Posterior cingulate gyrus (tissue), 11 donors: ENCODE measurements at places on chromosomes 16 and 17.

DNA sequence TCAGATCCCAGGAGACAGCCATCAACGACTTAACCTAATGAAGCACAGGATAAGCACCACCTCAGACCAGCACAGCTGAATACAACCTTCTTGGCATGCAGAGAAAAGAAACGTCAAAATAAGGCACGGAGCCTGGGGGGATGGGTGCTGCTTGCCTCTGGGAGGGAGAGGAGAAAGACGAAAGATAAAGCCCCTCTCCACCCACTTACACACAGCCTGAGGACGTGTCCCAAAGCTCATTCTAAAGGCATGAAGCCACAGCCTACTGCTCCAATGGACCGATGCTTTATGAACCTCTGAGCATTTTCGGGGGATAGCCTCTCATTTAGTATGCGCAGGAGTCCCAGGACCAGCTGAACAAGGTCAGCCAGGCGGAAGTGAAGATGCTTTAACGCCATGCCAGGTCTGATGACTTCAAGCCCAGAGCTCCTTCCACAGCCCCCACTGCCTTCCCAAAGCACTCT lies 31.1 kb downstream of the ST3GAL2 start:
- DNase-seq, result no peak

GRCh38 chr16:56102183-56102686 lies 89.1 kb upstream of the GNAO1 start:
- peak; percentile 54 for DNase-seq

DNA sequence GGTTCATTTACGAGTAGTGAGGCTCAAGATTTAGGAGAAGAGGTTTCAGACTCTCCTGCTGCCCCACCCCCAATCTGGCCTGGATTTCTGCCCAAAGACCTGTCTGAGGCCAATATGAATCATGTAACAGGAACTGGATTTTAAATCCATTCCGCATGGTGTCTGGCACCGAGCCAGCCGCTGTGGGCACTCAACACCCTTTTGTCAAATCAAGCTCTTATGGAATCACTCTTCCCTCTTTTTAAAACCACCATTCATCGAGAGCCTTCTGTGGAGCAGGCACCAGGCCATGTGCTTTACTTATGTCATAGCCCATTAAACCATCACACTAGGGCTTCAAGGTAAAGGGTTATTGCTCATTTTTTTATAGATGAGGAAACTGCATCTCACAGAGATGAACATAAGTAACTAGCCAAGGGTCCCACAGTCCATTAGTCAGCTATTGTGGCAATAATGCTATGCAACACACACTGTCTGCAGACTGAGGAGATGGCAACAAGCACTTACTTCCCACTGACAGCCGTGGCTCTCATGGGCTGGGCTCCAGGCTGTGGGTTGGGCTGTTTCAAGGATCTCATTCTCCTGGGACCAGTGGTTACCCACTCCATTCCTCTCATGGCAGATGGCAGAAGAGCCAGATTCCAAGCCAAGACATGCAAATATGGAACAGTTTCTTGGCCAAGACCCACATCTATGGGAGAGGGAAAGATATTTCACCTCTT lies 93.6 kb downstream of the WSCD1 start:
- DNase-seq, result no peak

DNA sequence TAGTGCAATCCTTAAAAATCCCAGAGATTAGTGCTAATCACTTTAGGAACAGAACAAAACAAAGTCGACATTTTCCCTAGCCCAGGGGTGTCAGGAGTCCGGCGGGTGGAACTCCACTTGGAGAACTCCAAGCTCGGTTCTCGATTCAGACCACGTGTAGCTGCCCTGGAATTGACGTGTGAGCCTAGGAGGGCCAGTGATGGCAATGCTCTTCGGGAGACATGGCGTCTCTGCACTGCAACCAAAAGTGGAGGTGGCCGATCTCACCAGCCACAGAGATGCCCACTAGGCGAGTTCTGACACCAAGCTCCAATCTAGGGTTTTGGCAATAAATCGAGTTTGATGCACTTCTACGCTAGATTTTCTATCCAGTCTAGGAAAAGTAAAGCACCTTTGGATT lies 17.6 kb downstream of the MAP1LC3B start:
- no peak for DNase-seq

DNA sequence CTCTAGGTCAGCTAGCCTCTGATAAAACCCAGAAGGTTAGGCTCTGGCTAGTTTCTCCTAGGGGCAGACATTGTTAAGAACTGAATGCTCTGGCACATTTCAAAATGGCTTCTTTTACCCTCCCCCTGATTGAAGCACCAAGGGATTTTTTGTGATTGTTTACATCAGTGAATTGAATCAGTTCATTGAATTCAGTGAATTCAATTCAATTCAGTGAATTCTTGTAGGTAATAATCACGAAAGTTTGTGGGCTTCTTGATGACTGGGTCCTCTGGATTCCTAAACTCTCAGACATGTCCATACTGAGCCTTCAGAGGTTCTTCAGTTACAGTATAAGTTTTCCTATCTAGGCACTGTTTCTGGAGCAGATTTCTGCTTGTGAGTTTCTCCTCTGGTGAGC lies 135.2 kb upstream of the ELAC2 start:
- no peak for DNase-seq

- peak; percentile 94 for DNase-seq
Observed at GRCh38 chr17:76141212-76142038, at the start of gene FOXJ1. FOXJ1 (minus strand) TSS chr17:76141245; CDS start chr17:76140395, 850 bp downstream.

- no peak for DNase-seq
Observed at GRCh38 chr16:55149622-55150021, 174.4 kb upstream of the IRX6 start.

DNA sequence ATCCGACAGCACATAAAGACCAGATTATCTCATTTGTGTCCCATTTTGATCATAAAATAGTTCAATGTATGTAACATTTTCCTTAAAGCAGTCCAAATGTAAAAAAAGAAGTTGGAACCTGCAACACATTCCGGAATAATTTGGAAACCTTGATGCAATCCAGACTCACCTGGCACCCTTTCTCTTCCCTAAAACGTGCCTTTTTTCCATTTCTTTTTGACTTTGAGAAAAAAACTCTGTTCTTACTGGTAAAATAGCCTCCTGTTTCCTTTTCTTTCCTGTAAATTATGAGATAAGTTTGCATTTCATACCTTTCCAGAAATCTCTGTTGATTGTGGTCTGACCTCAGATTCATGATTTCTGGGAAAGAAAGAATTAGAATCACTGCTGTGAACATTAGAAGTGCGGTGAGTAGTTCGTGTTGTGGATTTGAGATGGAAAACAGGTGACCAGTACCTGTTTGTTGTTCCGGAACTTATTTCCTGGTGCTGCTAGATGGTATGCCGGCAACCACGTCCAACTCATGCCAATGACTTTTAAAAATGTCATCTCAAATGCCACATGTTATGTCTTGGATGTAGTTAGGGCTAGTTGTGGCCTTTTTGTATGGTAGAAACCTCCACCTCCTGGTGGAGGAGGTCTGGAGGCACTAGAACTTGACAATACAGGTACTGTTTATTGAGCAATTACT lies 108.1 kb downstream of the SOCS1 start:
- DNase-seq, result no peak

DNA sequence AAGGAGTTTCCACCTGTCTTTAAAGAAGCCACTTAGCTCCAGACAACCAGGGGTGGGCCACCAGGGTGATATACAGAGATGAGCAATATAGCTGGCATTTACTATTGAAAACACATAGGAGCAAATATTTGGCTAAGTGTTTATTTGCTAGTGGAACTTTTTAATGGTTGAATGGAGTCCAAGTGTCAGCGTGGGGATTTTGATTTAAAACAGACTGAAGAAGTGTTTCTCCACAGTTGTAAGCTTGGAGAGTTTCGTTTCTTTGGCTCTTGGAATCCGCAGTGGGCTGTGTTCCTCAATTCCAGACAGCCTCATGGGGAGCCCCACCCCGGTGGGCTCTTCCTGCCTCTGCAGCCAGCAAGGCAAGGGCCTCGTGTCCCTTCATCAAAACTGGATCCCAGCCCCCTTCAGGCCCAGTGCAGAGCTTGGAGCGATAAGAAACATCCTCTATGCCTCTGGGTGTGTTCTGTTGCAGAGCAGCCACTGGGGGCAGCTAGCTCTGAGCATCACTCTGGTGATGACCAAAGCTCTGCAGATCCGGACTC lies 36.1 kb downstream of the NOG start:
- no peak for DNase-seq

GRCh38 chr17:28047806-28048205 lies 5.3 kb downstream of the NLK start:
- DNase-seq, result no peak

- no peak for DNase-seq
Observed at GRCh38 chr16:57614944-57615343, 13.5 kb upstream of the ADGRG1 start.

DNA sequence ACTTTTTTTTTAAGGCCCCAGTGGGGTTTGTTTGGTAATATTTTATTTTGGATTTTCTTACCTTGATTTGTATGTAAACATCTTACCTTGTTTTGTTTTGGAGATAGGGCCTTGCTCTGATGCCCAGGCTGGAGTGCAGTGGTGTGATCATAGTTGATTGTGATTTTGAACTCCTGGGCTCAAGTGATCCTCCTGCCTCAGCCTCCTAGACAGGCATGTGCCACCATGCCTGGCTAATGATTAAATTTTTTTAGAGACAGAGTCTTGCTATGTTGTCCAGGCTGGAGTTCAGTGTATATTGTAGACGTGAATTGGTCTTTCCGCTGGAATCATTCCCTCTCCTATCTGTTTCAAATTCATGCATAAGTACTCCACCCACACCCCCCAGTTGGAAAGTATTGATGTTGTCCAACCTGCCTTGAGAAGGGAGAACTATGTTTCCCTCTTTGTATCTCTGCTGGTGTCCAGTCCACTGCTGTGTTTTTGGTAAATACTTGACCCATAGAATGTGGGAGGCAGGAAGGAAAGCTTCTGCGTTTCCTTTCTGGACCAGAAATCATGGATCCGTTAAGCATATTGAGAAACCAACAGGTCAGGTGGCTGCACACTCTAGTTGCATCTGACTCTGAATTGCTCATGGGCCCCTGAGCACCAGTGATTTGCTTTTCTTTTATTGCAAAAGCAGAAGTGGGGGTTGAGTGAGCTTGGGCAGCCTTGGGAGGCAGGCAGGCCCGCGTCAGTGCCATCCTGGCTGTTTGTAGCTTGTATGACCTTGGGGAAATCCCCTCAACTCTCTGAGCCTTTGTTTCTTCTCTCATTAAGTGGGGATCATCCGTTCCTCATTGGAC lies 25.0 kb downstream of the RMI2 start:
- DNase-seq, result peak; percentile 64
